ENCODE measurements at places on chromosomes 12 and 14.

DNA sequence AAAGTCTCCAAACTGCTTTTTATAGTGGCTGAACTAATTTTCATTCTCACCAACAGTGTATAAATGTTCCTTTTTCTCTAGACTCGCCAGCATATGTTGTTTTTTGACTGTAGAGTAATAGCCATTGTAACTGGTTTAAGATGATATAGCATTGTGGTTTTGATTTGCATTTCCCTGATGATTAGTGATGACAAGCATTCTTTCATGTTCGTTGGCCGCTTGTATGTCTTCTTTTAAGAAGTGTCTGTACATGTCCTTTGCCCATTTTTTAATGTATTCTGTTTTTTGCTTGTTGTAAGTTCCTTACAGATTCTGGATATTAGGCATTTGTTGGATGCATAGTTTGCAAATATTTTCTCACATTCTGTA, 404.9 kb downstream of the FLRT2 start:
- DNase-seq: no peak

- no peak for DNase-seq
These were observed 229.8 kb downstream of the ALX1 start for GRCh38 chr12:85509857-85510256.

GRCh38 chr12:111184161-111184560, 184.7 kb downstream of the PHETA1 start:
- DNase-seq: no peak

- no peak for DNase-seq
These were observed 133.8 kb downstream of the SLC2A13 start for GRCh38 chr12:39972119-39972518.

DNA sequence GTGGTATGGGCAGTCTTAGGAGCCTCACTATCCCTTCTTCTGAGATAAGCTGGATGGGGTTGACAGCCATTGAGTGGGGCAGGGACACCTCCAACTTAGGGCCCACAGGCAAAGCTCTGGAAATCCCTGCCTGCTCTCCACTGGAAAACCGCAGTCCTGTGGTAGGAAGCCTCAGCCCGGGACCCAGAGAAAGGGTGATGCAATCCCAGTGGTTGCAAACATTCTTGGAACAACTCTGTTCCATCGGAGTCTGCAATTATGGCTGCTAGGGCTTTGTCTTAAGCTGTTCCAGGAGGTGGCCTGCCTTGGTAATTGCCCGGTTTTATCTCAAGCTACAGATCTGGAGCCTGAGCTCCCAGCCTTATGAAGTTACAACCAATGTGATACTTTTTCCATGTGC, 133.4 kb downstream of the DICER1 start:
- DNase-seq: no peak

GRCh38 chr12:27498149-27498548, 25.9 kb upstream of the PPFIBP1 start:
- no peak for DNase-seq

DNA sequence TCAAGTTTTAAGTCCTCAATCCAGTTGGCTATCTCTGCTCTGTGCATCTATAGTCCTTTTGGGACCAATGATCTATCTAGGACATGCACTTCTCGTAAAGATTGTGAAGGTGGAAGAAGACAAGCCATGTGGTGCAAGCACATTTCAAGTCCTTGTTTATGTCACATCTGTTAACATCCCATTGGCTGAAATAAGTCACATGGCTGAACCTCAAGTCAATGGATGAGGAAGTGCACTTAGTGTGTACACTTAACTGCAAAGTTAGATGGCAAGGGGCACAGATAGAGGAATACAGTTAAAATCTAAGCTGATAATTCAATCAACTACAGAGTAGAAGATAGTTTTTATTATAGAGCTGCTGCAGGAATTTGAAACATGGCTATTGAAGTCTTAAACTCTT, 362.8 kb upstream of the TBX3 start:
- no peak for DNase-seq

GRCh38 chr12:130236446-130236845, 74.2 kb downstream of the FZD10 start:
- DNase-seq: no peak

- DNase-seq: no peak
These were observed 155.5 kb upstream of the KRR1 start for GRCh38 chr12:75666939-75667334.

DNA sequence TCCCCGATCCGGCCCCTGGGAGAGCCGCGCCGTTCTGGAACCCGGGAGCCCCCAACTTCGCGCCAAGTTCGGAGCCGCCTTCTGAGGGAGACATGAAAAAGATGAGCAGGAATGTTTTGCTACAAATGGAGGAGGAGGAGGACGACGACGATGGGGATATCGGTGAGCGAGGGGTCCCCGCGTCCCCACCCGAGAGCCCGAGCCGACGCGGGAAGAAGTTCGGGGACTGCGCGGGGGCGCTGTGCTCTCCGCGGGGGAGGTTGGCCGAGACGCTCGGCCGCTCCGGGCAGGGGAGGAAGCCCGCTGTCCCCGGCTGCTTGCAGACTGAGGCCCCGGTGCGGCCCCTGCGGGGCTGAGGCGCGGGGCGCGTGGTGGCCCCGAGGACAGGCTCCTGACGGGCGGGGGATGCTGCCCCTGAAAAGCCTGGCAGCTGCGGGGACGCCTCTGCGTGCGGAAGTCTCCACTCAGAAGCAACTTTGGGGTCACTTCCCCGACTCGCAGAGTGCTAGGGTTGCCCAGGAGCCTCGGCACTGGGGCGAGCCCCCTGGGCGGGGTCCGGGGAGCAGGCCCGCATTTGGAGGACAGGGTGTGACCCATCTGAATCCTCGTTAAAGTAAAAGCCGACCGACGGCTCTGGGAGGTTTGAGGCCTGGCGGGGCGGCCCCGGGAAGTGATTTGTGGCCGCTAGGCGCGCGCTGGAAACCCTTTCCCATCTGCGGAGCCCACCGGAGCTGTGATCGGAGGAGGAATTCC, 511 bp downstream of the ANO6 start:
- DNase-seq: peak; percentile 27

- no peak for DNase-seq
These were observed 54.9 kb upstream of the SCN8A start for GRCh38 chr12:51536159-51536558.

DNA sequence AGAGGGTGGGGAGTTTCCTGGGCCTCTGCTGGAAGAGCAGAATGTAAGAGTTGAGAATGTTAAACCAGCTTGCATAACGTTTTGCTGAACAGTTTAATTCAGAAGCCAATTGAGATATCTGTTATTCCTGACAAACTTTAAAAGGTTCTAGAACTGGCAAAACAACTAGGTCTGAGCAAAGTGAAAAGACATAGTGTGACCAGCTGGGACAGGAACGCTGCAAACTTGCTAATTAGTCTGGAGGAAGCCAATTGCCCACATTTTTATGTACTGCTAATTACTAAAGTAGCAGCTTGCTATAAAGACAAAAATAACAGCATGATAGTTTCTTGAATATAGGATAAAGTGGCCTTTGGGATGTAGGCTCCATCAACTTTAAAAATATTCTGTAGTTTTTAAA, 704.9 kb downstream of the NRXN3 start:
- no peak for DNase-seq

GRCh38 chr12:68699486-68699885, 12.7 kb downstream of the NUP107 start:
- no peak for DNase-seq

- DNase-seq: no peak
These were observed 43.2 kb downstream of the RTN1 start for GRCh38 chr14:59827401-59827800.

GRCh38 chr14:99037777-99038430, 234.1 kb downstream of the BCL11B start:
- DNase-seq: no peak

- DNase-seq: no peak
These were observed 250.5 kb downstream of the TMEM121 start for GRCh38 chr14:105776924-105777323.

DNA sequence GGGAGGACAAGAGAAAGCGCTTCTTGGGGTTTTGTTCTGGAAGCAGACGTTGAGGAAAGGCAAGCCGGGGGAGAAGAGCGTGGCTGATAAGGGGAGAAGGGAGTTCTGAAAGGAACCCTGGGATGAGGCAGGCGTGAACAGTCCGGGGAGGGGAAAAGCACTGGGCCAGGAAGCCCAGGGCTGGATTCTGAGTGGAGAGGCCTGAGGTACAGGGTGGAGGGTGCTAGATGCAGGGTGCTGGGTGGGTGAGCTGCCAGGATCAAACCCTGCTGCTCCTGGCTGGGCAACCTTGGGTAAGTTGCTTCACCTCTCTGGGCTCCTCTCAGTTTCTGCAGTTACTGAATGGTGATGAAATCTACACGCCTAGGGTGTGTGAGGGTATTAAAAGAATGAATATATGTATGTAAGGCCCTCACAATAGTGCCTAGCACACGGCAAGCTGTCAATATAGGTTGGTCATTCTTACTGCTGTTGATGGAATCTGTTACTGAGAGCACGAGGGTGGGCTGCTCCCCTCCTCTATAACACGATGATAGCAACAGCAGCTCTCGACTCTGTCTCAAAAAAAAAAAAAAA, 138.5 kb downstream of the RBM19 start:
- DNase-seq: no peak

GRCh38 chr14:54109521-54110120, 153.0 kb upstream of the BMP4 start:
- no peak for DNase-seq

DNA sequence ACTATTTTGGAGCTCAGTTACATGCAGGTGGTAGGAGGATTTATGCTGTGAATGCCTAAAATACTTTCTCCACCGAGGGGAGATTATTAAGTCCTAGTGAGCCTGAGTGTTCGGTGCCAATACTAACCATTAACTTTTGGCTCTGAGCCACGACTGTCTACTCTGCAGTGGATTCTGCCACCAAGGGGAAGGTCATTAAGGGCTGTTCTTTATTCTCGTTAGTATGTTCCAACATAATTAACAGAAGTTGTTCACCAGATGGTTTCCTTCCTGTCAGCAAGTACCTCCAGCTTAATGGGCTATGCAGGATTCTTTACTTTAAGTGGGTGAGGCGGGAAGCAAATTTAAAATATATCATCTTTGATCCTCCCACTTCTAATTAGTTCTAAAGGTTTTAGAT, 326.3 kb downstream of the BMP4 start:
- DNase-seq: no peak

DNA sequence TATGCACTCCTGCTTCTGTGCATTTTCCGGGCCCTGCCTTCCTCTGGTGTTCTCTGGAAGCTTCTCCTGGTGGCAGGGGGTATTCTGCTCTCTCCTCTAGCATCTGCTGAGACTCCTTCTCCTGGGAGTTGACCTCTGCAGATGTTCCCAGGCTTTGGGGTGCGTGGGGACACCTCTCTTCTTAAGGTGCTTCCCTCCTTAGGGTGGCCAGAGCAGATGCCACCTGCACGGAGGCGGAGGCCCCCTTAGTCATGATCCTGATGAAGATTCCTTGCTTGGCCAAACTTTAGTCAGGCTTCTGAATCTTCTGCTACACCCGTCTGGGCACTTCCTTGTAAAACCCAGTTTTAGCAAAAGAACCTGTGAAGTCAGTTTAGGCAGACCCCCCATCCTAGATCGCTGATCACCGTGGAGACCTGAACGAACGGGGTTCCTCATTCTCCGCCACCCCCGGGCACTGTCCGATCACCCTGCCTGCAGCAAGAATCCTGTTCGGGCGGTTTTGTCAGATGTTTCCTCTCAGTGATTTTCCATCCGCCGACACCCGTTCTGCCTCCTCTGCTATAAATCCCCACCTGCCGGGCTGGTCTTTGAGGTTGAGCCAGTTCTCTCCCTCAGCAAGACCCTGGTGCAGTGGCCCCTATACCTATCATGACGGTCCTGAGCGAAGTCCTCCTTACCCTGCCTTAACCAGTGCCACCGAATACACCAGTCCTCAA, 111.9 kb downstream of the CALM1 start:
- DNase-seq: no peak

GRCh38 chr12:100564090-100564489, 9.4 kb upstream of the GAS2L3 start:
- DNase-seq: no peak

- no peak for DNase-seq
These were observed 14.9 kb downstream of the ATP2B1 start for GRCh38 chr12:89693639-89694202.

DNA sequence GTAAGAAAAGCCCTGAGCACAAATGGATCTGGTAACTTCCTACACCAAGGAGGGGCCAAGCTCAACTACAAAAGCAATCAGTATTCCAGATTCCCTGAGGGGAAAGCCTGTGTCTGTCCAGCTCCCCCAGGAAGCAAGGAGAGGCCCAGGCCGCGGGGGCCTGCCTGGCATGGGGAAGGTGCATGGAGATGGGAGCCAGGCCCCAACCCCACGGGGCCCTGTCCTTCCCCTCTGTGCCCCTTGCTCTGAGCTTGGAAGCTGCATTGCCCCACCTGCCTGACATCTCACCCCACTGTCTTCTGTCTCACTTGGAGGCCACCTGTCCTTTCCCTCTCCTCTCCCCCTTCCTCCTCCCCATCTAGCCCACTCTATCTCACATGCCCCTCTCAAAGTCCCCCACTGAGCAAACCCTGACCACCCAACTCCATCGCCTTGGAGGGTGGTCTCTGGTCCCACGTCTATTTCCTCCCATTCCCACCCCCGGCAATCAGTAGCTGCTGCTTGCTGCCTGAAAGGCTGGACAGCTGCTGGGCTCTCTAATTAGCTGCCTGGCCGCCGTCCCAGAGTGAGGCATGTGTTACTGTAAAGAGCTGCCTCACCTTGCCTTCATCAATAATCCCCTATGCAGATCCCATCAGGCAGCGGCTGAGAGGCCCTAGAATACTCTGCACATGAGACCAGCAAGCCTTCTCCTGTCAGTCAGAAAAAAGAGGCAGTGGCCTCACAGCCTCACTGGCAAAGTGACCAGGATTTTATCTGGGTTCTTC, 3.4 kb upstream of the TMEM229B start:
- no peak for DNase-seq

- peak; percentile 22 for DNase-seq
These were observed 1.2 kb upstream of the AMIGO2 start for GRCh38 chr12:47080725-47081502.

GRCh38 chr12:108799401-108800243, 57.8 kb downstream of the SSH1 start:
- DNase-seq: no peak

GRCh38 chr12:116343331-116343884, 65.9 kb upstream of the MED13L start:
- no peak for DNase-seq

GRCh38 chr12:89217472-89217871, 134.8 kb downstream of the DUSP6 start:
- DNase-seq: no peak

GRCh38 chr12:132285991-132286681, 43.3 kb downstream of the GALNT9 start:
- DNase-seq: no peak

- DNase-seq: no peak
These were observed 10.2 kb downstream of the FBXW8 start for GRCh38 chr12:116920939-116921338.

GRCh38 chr12:97837401-97837800, 374.8 kb downstream of the RMST start:
- DNase-seq: no peak

- no peak for DNase-seq
These were observed 1.9 kb upstream of the KRT78 start for GRCh38 chr12:52850681-52851080.

- DNase-seq: no peak
These were observed 71.0 kb downstream of the LIN52 start for GRCh38 chr14:74155749-74156148.

- DNase-seq: no peak
These were observed 29.7 kb upstream of the CEBPE start for GRCh38 chr14:23148591-23149249.

Measured in effector memory CD4-positive, alpha-beta T cell (primary cell).